ENCODE measurements at places on chromosomes 12 and 14.
A peak's percentile ranks its signal among the peaks of the same experiment; 100 is the strongest.

GRCh38 chr14:95679998-95680735 lies 6.1 kb upstream of the TCL1B start:
- DNase-seq = no peak

- DNase-seq = no peak
Observed at GRCh38 chr12:52824741-52825410, 9.2 kb downstream of the KRT79 start.

- no peak for DNase-seq
Observed at GRCh38 chr12:27148791-27149190, 66.4 kb upstream of the C12orf71 start.

GRCh38 chr12:72832024-72832423 lies 559.9 kb downstream of the TRHDE start:
- DNase-seq = no peak

GRCh38 chr12:101356794-101357193 lies 50.8 kb downstream of the ARL1 start:
- no peak for DNase-seq

DNA sequence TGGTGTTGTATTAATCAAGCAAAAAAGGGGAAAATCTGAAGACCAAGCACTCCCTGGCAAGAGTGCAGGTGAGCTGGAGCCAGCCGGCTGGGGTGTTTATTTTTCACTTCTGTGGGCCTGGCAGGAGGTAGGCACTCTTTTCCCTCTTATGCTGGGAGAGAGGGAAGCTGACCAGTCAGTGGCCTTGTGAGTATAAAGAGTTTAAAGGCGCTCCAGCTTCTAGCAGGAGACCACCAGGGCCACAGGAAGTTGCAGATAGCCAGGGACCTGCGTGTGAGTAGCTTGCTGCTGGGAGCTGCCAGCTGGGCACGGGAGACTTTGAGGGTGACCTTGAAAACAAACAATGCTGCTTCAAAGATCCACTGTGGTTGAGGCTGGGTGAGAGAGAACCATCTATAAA lies 217.4 kb upstream of the PWP1 start:
- DNase-seq = no peak

DNA sequence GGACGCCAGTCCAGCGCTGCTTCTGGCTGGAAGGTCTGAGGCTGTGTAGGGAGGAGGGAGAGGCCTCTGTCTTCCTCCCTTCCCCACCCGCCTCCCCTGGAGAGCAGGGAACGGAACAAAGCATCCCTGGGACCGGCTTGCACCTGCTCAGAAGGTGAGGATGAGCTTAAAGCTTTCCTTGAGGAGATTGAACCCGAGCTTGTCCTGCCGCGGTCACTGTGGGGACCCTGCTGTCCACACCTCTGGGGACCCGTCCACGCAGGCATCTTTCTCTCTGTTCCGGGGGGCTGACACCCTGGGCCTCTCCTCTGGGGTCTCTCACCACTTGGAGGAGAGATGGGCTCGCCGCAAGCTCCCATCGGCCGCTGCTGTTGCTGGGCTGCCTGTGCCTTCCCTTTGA lies 33.2 kb upstream of the SFSWAP start:
- DNase-seq = no peak

- peak; percentile 4 for DNase-seq
Observed at GRCh38 chr12:108193917-108194316, 64.8 kb downstream of the WSCD2 start.

DNA sequence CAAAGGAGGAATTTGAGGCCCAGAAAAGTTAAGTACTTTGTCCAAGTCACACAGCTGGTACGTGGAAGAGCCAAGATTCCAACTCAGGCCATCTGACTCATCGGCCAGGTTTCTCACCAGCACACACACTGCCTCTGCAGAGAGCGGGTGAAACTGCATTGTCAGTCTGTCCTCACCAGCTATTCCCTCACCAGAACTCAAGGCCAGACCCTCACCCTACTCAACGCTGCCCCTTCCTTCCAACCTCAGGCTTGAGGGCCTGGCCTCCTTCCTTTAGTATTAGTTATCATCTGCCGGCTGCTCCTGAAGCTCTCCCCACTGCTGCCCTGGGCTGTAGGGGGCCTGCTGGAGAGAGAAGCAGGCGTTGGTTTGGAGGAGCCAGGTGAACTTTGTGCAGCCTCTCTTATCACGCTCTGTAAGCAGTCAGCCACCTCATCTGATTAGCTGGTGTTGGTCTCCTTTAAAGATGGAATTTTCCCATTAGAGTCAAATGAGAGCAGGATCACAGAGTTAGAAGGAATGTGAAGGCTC lies 16.6 kb upstream of the PLEK2 start:
- peak; percentile 71 for DNase-seq

DNA sequence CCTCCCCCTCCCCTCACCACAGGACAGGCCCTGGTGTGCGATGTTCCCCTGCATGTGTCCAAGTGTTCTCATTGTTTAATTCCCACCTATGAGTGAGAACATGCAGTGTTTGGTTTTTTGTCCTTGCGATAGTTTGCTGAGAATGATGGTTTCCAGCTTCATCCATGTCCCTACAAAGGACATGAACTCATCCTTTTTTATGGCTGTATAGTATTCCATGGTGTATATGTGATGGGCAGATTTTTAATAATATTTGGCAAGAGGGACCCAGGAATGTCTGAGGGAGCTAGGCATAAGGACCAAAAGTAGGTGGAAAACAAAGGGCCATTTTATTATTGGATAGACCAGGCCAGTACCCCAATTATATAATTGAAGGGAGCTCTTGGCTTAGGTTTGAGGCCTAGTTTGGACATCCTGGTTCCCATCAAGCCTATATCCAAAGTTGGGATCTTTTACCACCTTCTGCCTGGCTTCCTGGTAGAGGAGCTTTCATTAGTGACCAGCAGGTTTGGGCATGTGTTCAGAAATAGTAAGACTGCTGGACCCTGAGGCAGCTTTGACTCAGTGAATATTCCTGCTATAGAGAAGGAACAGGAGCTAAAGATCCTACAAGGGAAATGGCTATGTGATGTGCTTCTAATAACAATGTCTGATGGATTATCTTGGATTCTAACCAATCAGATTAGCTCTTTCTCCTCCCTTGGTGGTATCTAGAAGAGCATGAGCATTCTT lies 76.0 kb downstream of the CAND1 start:
- DNase-seq = no peak

- no peak for DNase-seq
Observed at GRCh38 chr12:71787580-71787979, 32.9 kb downstream of the RAB21 start.

GRCh38 chr14:28596391-28596790 lies 170.2 kb upstream of the FOXG1 start:
- DNase-seq = peak; percentile 63

DNA sequence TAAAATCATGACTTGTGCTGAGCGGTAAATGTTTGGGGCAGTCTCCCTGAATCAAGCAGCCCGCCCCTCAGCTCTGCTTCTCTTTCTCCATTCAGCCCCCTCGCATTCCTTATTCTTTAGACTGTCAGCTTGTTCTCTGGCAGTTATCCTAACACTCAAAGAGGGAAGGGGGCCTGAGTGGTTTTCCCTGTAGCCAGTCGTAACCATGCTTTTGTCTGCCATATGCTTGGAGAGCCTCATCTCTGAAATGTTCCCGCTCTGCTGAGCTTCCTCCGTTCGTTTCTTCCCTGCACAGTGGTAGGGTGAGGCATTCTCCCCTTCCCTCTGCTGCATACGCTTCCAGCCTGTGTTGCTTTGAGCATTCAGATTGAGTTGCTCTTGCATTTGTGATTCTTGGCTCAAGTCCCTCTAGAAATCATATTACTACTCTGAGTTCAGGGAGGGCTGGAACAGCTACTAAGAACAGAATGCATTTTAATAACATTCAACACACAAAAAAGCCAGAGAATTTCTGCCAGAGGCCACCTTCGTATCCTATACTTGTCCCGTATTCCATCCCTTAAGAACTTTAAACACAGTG lies 119.7 kb downstream of the FBXL14 start:
- DNase-seq = peak; percentile 95

GRCh38 chr14:61569308-61569707 lies 126.0 kb upstream of the HIF1A start:
- no peak for DNase-seq

DNA sequence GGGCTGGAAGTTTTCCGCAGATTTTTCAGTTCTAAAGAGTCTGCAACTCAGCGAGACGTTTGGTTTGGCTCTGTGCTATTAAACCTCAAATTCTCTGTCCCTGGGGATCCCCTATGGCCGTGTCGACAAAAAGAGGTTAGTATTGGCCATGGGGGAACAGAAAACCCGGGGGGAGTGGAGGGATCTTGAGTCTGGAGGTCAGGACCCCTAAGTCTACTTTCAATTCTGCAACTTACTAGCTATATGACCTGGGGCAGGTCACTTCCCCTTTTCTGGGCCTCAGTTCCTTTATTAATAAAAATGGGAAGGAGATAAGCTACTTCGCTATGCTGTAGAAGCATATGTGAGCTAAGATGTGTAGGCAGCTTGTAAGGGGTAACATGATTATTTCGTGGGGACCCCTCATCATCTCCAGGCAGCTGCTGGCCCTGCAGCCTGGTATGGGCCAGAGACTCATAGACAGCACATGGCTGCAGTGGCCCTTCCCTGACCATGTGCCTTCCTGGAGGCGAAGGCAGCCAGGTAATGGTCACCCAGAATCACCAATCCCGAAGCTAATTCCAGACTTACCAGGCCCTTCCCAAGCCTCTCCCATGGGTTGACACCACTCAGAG lies 8.6 kb downstream of the ASB2 start:
- DNase-seq = no peak
